ENCODE measurements at places on chromosomes 4 and X.

DNA sequence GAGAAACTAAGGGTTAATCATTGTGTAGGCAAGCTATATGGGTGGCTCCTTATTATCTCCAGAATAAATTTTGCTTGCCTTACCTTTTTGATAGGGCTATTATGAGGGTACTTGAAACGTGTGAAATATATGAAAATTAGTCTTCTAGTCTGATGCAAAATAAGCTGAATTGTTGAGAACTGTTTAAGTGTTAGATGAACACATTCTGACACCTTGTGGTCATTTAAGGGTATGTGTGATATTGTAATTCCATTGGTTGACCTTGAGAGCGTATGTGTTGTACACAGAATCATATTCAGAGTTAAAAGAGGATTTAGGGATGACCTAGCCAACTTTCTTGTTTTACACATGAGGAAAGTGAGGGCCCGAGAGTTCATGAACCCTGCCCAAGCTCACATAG, 44.6 kb upstream of the LINC00632 start:
- DNase-seq = no peak

DNA sequence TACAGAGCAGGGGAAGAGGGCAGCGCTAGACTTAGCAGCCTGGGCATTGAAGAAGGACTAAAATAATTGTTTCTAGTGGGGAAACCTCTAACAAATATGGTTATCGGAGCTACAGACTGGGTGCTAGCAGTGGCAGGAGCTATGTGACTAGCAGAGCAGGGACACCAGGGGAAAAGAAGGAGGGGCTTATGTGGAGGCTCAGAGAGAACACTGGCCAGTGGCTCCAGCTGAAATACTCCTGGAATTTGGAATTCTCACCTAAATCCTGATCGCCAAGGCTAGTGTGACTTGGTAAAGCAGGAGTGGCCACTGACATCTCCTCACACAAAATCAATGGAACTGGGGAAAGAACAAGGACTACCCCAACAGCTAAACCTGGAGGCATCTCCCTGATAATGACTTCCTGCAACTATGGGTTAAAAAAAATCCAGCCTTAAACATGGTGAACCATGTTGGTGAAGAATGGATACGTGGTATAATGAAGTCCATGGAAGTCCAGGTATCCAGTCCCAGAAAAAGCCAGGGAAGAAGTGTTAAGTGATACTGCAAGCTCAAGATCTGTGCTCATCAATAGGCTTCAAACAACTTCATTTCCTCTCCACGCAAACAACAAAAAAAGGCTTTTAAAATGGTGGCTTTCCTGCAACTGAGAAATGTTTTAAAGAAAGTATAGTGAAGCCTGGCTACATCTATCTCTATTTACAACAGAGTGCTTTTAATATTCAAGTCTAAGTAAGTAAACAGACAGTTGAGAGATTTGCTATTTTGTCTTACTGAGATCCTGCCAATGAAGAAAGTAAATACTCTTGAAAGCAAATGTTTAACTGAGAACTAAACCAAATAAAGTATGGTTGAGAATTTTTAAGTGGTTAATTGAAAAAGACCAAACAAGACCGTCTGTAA, 1.8 kb downstream of the TAPT1 start:
- no peak for DNase-seq

DNA sequence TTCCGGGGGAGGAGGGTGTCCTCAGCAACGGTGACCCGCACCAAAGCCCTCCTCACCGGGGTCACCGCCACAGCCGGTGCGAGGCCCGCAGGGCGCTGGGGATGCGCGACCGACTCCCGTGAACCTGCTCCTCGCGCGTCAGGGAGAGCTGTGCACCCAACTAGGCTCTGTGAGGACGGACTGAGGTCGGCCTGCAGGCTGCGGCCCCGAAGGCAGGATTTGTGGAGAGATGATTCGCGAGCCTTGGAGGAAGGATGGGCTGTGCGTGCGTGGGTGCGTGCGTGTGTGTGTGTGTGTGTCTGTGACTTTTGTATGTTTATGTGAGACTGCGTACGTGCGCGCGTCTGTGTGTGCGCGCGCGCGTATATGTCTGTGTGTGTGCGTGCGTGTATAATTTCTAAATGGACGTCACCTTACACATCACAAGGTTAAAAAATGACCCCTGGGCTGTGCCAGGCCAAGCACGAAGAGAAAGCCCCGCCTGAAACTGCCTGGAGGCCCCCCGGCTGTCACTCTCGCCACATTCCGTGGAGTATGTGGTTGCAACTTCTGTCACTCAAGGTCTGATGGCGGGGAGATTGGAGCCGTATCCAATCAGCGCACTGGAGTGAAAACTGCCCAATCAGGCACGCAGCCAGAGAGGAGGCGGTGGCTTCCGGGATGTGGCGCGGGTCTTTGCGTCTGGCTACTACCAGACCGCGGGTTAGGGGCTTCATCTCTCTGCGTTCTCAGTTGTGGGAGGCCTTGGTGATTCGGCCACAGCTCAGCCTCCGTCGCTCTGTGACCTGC, at the start of gene ZNF141:
ZNF141 (plus strand) TSS at position 672 of the 789 bp plus-strand sequence. CDS start 170 bp downstream, outside the sequence.
- no peak for DNase-seq

GRCh38 chr4:140808256-140808655, 52.1 kb upstream of the TBC1D9 start:
- DNase-seq = no peak

GRCh38 chr4:26491449-26492170, 1.3 kb upstream of the CCKAR start:
- no peak for DNase-seq

DNA sequence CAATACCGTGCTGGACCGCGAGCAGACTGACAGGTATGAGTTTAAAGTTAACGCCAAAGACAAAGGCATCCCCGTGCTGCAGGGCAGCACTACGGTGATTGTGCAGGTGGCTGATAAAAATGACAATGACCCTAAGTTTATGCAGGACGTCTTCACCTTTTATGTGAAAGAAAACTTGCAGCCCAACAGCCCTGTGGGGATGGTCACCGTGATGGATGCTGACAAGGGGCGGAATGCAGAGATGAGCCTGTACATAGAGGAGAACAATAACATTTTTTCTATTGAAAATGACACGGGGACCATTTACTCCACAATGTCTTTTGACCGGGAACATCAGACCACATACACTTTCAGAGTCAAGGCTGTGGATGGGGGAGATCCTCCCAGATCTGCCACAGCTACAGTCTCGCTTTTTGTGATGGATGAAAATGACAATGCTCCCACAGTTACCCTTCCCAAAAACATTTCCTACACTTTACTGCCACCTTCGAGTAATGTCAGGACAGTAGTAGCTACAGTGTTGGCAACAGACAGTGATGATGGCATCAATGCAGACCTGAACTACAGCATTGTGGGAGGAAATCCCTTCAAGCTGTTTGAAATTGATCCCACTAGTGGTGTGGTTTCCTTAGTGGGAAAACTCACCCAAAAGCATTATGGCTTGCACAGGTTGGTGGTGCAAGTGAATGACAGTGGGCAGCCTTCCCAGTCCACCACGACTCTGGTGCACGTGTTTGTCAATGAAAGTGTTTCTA, 3.2 kb downstream of the PCDH7 start:
- no peak for DNase-seq

GRCh38 chr4:8308856-8309771, 39.6 kb downstream of the HTRA3 start:
- no peak for DNase-seq

GRCh38 chr4:69224891-69225290, 10.3 kb upstream of the UGT2B11 start:
- no peak for DNase-seq

DNA sequence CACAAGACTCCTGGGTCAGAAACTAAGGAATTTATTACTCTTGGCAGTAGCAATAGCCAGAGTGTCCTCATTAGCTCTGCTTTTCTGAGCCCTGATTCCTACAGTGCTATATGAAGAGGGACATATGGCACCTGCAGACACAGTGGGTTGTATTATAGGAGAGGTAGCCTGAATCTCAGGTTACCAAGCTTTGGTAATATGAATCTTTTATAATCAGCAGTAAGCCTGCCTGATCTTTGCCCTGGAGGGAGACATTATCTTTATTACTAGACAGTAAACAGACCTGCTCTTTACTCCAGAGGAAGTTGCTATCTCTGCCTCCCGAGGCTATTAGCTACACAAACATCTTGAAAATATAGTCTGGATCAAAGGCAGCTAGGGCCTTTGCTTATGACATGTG, 62.5 kb upstream of the HOPX start:
- no peak for DNase-seq

DNA sequence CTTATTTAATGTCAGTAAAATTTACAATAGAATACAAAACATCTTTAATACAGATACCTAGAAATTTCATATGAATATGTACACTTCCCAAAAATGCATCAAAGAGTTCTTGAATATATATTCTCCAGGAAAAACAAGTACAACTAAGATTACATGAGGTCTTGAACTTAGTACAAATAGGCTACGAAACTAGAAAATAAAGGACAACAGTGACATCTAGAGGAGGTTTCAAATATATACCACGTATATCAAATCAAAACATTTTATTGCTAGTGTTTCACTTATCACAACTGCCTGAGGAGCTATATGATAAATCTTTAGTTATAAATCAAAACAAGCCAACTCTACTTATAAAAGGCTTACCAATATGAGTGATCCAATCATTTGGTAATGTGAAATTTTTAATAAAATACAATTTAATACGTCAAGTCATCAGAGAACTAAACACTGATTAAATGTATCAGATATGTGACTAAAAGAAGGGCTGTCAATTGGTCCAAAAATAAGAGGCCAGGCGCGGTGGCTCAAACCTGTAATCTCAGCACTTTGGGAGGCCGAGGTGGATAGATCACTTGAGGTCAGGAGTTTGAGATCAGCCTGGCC, 36.6 kb downstream of the ANAPC10 start:
- DNase-seq = no peak

DNA sequence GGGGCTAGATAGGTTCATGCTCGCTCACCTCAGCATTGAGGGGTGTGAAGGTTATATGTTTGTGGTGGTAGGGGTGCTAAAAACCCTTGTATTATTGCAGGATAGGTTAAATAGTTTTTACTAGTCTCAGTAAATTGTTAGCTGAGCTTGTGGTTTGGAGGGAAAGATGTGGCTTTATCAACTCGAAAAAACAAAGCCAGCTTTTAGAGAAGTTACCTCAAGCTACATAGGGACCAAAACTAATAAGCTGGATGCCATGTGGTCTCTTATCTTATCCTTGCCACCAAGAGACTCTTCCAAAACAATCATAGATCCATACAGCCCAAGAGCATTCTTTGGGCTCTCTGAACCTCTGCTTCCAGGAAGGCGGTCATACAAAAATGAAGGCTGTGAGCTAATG, 29.2 kb downstream of the MSN start:
- DNase-seq = no peak

DNA sequence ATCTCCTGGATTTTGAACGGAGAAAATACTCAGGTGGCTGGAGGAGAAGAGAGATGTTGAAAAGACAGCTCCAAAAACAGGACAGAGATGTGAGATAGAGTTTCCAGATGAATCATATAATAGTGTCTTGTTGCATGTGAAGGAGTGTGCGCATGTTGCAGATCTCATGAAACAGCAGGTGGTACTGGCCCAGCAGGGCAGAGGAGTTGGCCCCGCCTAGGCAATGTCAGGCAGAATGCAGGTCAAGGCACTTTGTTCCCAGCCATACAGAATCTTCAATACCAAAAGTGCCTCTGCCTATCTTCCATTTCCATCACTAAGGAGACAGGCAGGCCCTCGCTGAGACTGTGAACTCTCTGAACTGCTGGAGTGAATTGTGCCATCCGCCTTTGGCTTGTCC, 63.9 kb upstream of the FAT1 start:
- DNase-seq = no peak

- DNase-seq = no peak
Measured at GRCh38 chrX:91435395-91435794, 756 bp downstream of the PABPC5 start.

- DNase-seq = no peak
Measured at GRCh38 chr4:13464973-13465372, 19.2 kb downstream of the RAB28 start.

- no peak for DNase-seq
Measured at GRCh38 chrX:150405006-150405405, 41.9 kb downstream of the MAMLD1 start.
